T1000 (cell line): ENCODE measurements at places on chromosomes 12 and 14.
A peak's percentile ranks its signal among the peaks of the same experiment; 100 is the strongest.

GRCh38 chr14:83294941-83295340, 1761.3 kb upstream of the SEL1L start:
- DNase-seq: no peak

- no peak for DNase-seq
These were observed 9.9 kb upstream of the CEP83 start for GRCh38 chr12:94469522-94469921.

DNA sequence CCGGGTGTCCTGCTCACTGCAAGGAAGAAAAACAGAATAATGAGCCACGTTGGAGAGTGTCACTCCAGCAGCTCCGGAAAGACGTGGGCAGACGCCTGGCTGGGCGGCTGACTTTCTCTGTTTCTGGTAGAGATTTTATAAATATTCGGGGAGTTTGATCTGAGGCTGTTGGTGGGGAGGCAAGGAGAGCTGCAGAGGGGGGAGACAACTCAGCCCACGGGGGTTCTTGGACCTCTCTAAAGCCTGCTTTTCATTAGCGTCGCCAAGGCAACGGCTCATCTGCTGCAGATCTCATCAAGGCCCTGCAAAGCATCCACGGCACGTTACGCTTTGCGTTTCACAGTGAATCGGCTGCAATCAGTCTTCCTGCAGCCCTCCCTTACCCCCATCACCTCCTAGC, 207.2 kb downstream of the ZFP36L1 start:
- no peak for DNase-seq

DNA sequence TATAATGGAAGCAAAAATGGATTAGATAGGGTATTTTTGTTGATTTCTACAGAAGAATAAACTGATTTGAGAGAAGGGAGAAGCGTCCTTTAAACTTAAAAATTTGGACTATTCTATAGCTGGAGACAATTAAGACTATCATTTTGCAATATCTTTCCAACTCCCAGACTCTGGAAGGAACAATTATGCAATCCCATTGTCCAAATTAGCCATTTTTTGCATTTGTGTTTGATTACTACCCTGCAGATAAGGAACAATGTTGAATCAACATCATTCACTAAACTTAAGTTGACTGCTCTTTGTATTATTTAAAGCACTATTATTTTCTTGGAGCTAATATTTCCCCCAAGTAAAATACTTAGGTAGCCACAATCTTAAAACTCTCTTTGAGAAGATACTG, 34.8 kb upstream of the SELPLG start:
- no peak for DNase-seq

DNA sequence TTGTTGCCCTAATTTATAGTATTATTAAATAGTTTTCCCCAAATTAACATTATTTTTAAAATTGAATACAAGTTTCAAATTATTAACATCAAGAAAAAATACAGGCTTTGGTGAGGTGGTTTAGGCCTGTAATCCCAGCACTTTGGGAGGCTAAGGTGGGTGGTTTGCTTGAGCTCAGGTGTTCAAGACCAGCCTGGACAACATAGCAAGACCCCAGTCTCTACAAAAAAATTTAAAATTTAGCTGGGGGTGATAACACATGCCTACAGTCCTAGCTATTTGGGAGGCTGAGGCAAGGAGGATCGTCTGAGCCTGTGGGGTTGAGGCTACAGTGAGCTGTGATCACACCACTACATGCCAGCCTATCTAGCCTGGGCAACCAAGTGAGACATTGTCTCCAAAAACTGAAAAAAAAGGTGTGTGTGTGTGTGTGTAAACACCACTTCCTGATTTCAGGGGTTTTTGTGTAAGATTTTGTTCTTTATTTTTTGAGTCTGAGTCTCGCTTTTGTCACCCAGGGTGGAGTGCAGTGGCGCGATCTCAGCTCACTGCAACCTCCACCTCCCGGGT, 3.9 kb upstream of the DNAL1 start:
- DNase-seq: no peak

DNA sequence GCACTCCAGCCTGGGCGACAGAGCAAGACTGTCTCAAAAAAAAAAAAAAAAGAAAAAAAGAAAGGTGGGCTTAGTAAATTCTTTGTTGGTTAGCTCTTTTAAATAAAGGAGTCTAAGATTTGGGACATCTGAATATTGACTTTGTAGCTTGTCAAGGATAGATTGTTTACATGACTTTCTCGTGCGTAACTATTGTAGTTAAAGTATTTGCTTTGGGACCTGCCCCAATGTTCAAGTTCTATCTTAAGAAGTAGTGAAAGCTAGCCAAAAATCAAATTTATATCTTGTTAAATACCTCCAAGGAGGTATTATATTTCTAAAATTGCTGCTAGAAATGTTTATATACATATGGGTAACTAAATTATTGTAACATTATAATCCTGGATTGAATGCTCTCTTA, 32.4 kb downstream of the PTPN21 start:
- no peak for DNase-seq

DNA sequence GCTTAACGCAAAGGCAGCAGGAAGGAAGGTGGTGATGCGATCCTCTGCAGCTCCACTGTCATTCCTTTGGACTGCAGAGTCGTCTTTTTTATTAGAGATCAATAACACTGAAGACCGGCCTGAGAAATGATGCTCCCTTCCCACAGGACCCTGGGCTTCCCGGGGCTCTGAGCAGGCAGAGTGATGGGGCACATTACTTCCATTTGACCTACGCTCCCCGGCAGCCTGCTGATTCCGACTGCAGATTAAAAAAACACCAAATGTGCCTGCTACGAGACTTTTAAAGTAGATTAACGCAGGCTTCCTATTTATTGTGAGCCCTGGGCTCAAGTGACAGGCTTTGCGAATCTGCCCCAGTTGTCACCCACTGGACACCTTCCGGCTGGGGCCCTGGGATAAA, 37.5 kb downstream of the KCNA1 start:
- no peak for DNase-seq

- DNase-seq: peak; percentile 46
These were observed 46.8 kb upstream of the PCED1B start for GRCh38 chr12:47032644-47033043.

DNA sequence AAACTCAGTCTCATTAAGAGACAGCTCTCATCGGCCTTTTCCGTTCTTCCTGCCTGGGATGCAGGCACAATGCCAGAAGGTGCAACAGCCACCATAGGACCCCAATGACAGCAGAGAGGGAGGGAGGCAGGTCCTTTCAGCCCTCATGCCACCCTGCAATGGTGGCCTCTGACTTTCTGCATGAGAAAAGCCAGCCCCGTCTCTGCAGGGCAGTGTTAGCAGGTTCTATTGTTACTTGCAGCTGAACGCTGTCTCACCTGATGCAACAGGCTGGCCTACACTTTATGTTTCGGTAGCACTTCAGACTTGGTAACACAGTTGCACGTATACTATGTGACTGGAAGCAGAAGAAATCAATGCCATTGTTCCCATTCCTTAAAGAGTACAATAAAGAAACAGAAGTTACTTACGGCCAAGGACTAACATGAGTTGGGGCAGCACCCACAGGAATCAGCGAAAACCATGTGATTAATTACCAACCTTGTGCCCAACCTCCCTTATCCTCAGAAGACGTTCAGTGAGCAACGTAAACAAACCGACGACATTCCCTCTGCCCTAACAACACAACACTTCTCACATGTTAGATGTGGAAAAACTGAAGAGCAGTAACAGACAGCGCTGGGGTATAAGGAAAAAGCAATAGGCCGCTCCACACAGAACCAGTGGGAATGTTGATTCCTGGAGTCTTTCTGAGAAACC, 102.1 kb downstream of the RIMBP2 start:
- no peak for DNase-seq

DNA sequence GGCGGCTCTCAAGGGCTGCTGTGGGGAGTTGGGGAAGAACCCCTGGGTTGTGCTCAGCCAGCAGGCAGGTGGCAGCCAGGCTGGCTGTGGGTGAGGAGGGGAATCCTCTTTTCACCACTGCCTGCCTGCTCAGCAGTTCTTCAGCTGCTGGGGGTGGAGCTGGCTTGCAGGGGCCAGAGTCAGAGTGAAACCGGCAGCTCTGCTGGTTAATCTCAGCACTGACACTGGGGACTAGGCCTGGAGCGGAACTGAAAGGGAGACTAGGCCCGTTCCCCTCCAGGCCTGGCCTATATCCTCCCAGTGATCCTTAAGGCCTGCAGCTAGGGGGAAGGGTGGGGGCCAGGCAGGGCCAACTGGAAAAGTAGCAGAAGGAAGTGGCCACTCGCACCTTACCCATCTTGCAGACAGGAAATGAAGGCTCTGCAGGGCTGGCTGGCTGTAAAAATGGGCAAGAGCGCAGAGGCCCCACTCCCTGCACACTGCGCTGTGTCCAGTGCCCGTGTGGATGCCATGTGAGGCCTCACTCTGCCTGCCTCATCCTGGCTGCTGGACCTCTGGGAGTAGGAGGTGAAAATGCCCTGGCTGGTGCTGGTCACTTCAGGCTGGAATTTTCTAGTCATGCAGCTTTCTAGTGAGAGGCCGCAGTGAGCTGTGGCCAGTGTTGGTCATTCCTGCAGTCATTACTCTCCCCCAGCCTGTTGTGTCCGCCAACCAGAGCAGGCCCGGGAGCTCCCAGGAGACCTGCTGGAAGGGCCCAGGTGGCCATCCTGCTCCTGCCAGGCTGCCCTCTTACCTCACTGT, 39.4 kb downstream of the SH2B3 start:
- DNase-seq: no peak

- no peak for DNase-seq
These were observed 22.8 kb upstream of the ANO2 start for GRCh38 chr12:5967645-5968415.

GRCh38 chr14:20555845-20556244, 5.0 kb downstream of the RNASE9 start:
- DNase-seq: no peak

- no peak for DNase-seq
These were observed 21.5 kb downstream of the PYGL start for GRCh38 chr14:50922803-50923202.

DNA sequence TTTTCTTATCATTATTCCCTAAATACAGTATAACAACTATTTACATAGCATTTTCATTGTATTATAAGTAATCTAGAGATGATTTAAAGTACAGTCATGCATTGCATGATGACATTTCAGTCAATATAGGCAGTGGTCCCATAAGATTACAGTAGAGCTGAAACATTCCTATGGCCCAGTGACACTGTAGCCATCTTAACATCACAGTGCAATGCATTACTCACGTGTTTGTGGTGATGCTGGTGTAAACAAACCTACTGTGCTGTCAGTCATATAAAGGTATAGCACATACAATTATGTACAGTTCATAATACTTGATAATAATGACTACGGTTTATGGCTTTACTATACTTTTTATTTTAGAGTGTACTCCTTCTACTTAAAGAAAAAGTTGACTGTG, 13.3 kb downstream of the LLPH start:
- no peak for DNase-seq

GRCh38 chr14:88825078-88825458, 617 bp downstream of the TTC8 start:
- DNase-seq: no peak

DNA sequence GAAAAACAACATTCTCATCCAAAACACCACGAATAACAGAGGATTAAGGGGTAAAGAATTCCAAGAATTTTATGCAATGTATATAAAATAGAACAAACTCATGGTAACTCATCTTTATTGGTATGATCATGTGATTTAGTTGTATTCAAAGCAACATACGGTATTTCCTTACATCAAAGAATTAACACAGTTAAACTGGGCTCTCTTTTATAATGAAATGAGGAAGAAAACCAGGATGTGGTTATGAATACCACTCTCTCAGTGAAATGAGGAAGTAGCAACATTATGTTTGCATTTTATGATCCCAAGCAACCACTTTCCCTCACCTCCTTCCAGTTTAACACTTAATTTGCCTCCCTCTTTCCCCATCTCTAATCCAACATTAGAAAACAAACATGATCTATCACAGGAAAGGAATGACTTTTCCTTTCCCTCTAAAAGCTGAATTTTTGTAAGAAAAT, 22.9 kb downstream of the SPTLC2 start:
- DNase-seq: no peak

GRCh38 chr14:101959277-101959676, 5.1 kb upstream of the DYNC1H1 start:
- no peak for DNase-seq

- DNase-seq: no peak
These were observed 50.7 kb upstream of the NRXN3 start for GRCh38 chr14:78119440-78119839.

GRCh38 chr12:49867570-49868341, 24.9 kb upstream of the BCDIN3D start:
- no peak for DNase-seq

GRCh38 chr14:53330441-53330840, 177.3 kb upstream of the DDHD1 start:
- no peak for DNase-seq

GRCh38 chr12:106774005-106774807, at the start of gene RIC8B:
RIC8B (plus strand) TSS chr12:106774682; CDS start chr12:106774746, 64 bp downstream.
- peak; percentile 91 for DNase-seq

GRCh38 chr14:47353186-47353585, 322.2 kb downstream of the MDGA2 start:
- DNase-seq: no peak

GRCh38 chr12:69456239-69456638, 13.9 kb upstream of the FRS2 start:
- DNase-seq: no peak

- no peak for DNase-seq
These were observed 198.6 kb downstream of the BCL11B start for GRCh38 chr14:99073431-99073830.

DNA sequence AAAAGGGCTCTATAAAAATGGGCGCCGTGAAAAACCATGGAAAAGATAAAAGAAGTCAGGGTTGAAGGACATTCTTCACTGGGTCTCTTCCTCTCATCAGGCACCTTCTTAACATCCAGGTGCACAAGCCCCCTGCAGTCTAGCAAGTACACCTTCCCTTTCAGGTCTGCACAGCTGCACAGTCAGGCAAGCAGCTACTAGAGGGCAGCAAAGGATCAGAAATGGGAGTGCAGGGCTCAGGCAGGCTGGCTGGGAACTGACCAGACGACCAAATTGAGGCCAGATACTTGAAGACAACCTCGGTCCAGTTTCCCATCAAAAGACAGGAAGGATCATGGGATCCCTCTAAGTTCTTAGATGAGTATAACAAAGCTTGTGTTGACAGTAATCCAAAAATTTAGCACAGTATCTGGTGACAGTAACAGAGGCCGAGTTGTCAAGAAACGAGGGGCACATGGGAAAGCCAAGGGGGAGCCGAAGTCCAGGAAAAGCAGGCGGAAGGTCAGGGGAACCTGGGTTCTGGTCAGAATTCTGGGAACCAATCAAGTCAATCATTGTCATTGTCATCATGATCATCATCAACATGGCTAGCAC, 10.1 kb upstream of the GRIP1 start:
- no peak for DNase-seq

- no peak for DNase-seq
These were observed 345.1 kb downstream of the RAD51B start for GRCh38 chr14:68164711-68165113.

DNA sequence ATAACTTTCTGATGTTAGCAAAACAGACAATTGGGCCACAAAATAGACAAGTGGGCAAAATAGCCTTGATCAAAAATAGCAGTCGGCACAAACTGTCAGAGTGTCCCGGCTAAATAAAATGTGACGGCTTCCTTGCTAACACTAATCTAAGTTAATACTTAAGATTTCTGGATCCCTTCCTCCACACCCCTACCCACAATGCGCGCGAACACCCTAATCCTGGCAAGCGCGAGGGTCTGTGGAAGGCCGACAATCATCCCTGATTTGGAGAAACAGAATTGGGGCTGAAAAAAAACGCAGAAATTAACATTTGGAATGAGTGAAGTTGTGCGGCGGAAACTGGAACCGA, 489 bp downstream of the CEP290 start:
- no peak for DNase-seq

GRCh38 chr12:130132831-130133511, 29.3 kb upstream of the FZD10 start:
- DNase-seq: no peak

- no peak for DNase-seq
These were observed 36.9 kb upstream of the SMUG1 start for GRCh38 chr12:54225666-54226065.

GRCh38 chr14:61399365-61399764, 78.0 kb downstream of the PRKCH start:
- DNase-seq: no peak
